ENCODE measurements at places on chromosomes 4 and X.

GRCh38 chrX:37906357-37906756 lies 59.0 kb upstream of the DYNLT3 start:
- DNase-seq, result no peak

DNA sequence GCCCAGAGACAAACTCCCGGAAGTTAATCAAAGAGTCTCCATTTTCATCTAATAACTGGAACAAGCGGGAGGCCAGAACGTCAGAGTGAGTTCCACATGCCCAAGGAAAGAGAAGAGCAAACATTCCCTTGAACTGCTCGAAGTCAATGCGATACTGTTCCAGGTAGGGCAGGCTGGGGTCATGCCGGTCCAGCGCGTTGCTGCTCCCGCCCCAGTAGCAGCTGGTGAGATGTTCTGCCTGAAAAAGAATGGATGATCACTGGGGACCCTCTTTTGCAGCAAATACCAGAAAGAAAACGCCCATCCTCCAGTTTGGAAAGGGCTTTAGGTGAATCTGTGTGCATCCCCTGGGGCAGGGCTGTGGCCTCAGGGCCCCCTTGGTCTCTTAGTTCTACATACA lies 65.2 kb upstream of the UCP1 start:
- no peak for DNase-seq

- no peak for DNase-seq
These were observed 1871.5 kb downstream of the ARAP2 start for GRCh38 chr4:34372815-34373214.

DNA sequence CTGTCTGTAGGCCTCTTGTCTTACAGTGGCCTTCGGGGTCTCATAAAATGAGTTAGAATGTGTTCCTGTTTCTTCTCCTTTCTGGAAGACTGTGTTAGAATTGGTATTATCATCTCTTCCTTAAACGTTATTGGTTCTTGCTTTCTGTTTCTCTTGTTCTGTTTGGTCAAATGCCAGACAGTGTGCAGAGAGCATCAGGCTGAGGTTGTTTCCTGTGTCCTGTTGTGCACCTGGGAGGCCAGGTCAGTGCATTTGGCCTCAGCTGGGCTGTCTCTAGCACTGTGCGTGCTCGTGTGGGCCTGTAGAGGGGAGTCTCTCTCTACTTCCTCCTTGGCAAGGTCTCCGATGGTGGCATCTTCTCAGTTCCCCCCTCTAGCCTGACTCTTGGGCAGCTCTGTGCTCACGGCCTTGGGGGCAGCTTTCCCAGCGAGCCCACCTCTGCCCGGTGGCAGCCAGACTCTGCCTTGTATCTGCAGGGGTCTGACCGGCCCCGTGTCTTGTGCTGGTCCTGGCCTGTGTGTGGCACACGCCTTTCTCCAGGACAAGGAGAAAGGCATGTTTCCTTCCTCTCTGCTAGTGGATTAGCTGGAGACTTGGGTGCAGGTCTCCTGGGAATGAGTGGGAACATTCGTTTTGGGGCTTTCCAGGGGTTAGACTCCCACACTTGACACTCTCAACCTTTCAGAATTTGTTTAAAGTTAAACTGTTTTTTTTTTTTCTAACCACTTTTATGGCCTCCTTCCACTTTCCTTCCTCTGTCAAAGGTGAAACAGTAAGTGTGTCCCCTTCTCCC lies 62.3 kb downstream of the FAM193A start:
- no peak for DNase-seq

DNA sequence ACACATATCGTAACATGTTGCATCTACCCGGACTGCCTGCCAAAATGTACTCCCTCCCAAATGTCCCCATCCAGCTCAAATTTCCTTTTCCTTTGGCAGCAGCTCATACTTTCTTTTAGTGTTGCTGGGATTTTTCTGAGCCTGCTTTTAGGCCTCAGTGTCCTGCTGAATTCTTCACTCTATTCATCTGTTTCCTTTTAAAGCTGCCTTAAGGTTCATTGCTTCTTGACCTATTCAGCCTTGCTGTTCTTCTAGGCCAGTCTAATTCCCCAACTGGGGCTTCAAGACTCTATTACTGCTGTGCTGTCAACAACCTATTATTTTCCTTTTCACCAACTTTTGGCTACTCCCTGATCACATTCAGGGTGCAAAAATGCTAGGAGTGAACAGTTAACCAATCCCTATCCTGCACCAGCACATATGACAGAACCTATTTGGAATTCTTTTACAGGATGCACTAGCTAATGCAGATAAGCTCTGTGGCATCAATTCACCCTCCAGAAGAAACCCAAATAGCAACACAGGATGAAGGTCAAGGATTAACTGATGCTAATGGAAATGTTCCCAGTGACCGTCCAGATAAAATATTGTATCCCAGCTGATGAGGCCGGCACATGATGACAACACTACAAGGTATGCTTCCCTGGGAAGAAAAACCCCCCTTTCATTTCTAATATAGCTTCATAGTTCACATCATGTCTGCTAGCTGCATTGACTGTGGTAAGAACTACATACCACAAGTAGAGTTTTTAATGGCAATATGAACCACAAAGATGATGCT lies 114.7 kb upstream of the TTC29 start:
- DNase-seq, result no peak

GRCh38 chr4:14155803-14156202 lies 528.3 kb upstream of the BOD1L1 start:
- peak; percentile 32 for DNase-seq

DNA sequence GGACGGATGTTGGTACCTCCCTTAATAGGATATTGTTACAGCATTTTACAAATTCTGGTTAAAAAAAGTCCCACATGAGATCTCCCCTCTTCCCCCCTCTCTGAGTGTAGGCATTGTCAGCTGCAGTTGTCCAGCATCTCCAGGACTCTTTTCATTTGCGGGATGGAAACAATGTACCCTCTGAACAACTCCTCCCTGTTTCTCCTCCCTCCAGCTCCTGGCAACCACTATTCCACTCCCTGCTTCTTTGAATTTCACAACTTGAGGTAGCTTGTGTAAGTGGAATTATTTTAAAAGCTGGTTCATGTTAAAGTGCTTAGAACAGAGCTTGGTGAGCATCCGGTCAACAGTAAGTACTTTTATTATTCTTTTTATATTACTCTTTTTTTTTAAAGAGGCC lies 69.8 kb downstream of the TBL1X start:
- DNase-seq, result no peak

DNA sequence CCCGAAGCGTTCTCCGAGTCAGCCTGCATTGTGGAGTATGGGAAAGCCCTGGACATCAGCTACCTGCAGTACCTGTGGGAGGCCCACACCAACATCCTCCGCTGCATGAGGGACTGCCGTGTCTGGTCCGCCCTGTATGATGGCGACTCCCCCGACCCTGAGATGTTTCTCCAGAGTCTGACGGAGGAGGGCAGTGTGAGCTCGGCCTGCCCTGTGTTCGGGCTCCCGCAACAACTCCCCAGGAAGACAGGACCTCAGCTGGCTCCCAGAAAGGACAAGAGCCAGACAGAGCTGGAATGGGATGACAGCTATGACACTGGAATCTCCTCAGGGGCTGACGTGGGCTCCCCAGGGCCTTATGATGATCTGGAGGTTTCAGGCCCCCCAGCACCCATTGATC lies 111.3 kb downstream of the GATB start:
- DNase-seq, result no peak

GRCh38 chrX:31563792-31564191 lies 492.0 kb upstream of the FTHL17 start:
- DNase-seq, result no peak

DNA sequence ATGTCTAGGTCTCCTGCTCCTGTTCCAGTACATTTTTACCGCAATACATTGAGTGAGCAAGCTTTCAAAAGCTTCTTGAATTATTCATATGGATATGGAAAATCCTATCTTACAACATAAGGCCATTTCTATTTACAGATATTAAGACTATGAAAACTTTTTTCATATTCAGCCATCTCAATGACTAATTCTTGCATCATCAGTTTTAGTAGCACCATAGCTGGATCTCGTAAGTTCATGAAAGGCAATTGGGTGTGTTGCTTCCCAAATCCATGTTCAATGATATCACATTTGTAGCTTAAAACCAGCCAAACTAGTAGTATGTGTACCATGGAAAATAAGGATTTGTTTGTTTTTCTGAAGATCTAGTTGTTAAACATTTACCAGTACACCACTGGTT lies 118.3 kb upstream of the GABRA2 start:
- no peak for DNase-seq

DNA sequence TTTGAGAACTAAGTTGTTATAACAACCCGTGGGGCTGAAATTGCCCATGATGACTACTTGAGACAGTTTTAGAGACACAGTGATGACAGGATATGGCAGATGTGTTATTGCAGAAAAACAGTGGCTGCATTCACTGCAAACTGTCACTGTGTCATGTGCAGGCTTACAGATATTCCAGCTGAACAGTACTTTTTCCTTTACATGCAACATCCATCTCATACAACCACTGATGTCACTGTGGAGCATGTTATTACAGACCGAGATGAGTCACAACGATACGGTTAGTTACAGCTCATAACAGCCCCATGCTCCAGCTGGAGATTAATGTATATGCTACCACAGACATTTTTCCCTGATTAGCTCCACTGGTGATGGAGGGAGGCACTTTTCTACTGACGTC lies 207.4 kb downstream of the TMA16 start:
- DNase-seq, result no peak

DNA sequence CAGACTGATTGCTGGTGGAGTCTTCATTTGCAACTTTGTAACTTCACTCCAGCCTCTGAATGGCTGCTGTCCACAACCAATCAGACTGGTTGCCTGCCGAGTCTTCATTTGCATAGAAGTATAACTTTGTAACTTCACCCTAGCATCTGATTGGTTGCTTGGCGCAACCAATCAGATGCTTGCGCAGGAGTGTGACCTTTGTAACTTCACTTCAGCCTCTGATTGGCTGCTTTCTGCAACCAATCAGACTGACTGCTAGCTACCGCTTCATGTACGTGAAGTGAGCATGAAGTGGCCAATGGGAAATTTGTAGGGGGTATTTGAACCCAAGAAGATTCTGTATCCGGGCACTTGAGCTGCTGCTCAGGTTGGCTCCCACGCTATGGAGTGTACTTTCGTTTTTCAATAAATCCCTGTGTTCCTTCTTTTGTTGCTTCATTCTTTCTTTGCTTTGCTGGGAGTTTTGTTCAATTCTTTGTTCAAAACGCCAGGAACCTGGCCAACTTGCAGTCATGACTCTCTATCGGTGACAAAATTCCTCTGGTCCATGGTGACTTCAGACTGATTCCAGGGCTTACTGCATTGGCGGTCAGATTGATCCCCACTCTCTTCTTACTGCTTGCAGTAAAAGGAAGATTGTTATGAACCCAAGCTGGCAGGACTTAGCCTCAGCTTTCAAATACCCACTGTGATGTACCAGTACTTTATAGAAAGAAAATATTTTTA lies 46.4 kb upstream of the FGG start:
- DNase-seq, result no peak

GRCh38 chrX:136589966-136590365 lies 58.0 kb downstream of the VGLL1 start:
- DNase-seq, result no peak

DNA sequence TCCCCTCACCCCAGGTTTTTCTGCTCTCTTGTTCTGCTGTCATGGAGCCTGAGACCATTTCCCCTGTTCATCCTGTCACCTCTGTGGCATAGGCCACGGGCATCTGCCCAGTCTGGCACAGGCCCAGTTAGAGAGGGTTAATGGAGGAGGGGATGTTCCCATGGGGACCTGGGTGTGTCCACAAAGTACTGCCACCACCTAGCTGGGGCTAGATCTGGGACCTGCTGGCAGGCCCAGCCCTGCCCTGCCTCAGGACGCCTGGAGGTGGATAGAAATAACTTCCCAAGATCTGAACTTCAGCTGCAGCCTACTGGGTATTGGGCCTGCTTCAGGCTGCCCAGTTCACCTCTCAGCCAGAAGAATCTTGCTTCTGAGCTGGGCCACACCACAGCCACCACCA lies 13.5 kb downstream of the EFNB1 start:
- no peak for DNase-seq

DNA sequence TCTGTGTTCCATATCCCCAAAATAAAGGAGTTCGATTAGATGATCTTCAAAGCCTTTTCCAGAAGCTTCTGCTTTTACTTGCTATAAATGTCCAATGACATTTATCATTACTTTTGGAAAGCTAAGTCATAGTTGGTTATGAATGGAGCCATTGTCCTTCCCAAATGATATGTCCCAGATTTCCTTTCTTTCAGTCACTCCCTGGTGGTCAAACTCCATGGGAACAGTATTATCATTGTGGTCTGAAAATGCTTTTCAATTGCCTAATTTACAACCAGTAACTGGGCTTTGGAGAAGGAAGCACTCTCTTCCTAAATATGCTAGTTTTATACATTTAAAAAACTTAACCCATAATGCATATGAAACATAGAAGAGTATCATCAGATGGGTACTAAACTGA lies 571.5 kb upstream of the AMOT start:
- DNase-seq, result no peak

- no peak for DNase-seq
These were observed 33.7 kb upstream of the STAG2 start for GRCh38 chrX:123927845-123928244.

GRCh38 chr4:178293601-178294000 lies 851.4 kb upstream of the AGA start:
- peak; percentile 75 for DNase-seq

DNA sequence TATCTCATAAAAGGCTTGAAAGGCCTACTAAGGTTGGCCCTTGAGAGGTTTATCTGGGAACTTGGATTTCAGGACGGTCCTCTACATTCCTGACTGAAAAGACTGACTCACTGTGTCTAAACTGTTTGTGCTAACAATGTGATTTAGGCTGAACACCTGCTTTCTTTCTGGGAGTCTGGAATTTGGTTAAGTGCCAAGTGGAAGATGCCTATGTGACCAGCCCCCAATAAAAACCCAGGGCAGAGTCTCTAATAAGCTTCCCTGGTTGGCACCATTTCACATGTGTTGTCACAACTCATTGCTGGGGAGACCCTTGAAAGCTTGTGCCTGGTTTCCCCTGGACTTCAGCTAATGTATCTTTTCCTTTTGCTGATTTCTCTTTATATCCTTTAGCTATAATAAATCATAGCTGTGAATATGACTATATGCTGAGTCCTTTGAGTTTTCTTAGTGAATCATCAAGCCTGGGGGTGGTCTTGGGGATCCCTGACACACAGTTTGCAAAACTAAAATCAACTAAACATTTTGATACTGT lies 55.1 kb downstream of the GPR82 start:
- peak; percentile 62 for DNase-seq

- DNase-seq, result no peak
These were observed 3.0 kb downstream of the FAM3A start for GRCh38 chrX:154512879-154513553.

DNA sequence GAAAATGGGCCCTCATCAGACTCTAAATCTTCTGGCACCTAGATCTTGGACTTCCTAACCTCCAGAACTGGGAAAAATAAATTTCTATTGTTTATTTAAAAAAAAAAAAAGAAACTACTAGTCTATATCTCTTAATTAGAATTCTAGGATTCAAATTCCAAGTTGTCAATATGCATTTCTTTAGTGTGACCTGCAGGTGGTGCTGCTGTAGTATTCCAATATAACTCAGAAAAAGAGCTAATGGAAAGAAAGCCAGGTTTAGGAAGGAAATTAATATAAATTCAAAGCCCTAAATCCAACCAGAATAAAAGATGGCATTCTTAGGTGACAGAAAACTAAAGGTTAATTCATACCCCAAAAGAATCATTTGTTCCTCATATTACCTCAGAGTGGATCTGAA lies 80.0 kb upstream of the NALF2 start:
- peak; percentile 43 for DNase-seq

GRCh38 chrX:1412551-1413161 lies 20.7 kb upstream of the SLC25A6 start:
- no peak for DNase-seq

Measured in NCI-H524 (cell line).